ENCODE measurements at places on chromosomes 3 and 15.

DNA sequence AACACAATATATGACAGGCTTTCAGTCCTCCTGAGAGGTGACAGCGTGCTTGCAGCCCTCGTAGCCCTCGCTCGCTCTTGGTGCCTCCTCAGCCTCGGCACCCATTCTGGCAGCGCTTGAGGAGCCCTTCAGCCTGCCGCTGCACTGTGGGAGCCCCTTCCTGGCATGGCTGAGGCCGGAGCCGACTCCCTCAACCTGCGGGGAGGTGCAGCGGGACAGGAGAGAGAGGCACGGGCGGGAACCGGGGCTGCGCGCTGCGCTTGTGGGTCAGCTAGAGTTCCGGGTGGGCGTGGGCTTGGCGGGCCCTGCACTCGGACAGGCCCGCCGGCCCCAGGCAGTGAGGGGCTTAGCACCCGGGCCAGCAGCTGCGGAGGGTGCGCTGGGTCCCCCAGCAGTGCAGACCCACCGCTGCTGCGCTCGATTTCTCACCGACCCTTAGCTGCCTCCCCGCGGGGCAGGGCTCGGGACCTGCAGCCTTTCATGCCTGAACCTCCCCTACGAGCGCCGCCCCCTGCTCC is 60.4 kb upstream of the HRH1 start:
- DNase-seq = no peak

DNA sequence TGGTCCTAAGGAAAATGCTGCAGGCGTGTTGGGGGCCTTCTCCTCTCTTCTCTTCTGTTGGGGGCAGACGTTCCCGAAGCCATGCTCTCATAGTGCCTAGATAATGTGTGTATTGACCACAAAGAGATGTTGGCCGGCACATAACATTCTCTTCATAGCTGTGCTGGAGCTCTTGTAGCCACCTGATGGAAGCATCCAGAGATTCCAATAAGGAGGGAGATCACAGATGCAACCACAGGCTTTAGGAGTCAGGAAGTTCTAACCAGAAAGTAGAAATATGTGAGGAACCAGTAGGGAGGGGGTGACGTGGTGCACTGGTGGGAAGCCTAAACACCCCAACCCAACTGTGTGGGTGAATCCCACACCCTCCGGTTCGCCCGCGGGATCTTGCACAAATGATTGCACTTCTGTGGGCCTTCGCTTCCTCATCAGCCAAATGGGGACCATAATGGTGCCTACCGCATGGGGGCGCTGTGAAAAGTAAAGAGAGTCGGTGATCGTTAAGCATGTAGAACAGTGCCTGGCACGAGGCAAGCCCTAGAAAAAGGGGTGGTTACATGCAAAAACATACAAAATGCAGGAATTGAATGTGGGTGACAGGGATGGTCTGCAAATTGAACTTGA is 87.8 kb downstream of the TOP2B start:
- DNase-seq = no peak

- DNase-seq = no peak
Observed at GRCh38 chr15:38182900-38183299, 69.7 kb upstream of the SPRED1 start.

GRCh38 chr3:128648940-128649663 is 1.5 kb downstream of the RPN1 start:
- DNase-seq = no peak

GRCh38 chr3:186417791-186418190 is 55.8 kb upstream of the DGKG start:
- peak; percentile 66 for DNase-seq

DNA sequence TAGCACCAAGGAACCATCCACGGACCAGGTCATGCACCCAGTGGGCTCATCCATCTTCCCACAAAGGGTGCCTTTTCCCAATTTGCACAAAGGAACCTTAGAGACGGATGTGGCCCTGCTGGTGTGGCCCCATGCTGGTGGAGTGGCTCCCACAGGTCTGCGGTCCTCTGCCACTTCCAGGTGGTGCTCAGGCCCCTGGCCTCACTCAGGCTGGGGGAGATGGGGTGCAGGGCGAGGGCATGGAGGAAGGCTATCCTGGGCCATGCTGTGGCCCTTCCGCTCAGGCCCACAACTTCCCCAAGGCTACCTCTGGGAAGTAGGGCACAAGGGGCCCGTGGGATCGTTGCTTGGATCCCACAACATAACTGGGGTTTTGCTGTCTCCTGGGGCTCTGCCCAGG is 5.2 kb upstream of the SYNM start:
- no peak for DNase-seq

DNA sequence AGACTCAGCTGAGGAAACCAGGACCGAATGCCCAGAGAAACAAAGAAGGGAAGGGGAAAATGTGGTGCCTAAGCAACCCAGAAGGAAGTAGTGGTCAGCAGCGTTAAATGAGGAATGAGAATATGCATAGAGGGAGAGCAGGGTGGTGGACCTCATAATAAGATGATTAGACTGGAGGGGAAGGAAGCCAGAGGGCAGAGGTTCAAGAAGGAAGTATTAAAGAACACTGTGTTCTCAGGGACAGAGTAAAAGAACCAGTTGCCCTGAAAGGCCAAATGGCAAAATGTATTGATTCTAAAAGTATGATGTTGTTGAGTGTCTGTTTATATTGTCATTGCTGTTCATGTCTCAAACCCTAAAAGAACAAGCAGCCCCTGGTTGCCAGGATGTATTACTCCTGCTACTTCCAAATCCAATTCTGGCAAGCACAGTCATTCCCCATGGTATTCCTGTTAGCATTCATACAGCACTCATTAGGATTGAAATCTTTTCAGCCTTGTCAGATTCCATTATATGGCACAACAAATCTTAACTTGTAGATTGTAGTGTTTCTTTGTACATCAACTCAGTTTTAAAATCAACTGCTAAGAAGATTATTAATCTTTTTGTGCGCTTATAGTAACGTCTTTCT is 23.4 kb downstream of the P2RY1 start:
- no peak for DNase-seq

DNA sequence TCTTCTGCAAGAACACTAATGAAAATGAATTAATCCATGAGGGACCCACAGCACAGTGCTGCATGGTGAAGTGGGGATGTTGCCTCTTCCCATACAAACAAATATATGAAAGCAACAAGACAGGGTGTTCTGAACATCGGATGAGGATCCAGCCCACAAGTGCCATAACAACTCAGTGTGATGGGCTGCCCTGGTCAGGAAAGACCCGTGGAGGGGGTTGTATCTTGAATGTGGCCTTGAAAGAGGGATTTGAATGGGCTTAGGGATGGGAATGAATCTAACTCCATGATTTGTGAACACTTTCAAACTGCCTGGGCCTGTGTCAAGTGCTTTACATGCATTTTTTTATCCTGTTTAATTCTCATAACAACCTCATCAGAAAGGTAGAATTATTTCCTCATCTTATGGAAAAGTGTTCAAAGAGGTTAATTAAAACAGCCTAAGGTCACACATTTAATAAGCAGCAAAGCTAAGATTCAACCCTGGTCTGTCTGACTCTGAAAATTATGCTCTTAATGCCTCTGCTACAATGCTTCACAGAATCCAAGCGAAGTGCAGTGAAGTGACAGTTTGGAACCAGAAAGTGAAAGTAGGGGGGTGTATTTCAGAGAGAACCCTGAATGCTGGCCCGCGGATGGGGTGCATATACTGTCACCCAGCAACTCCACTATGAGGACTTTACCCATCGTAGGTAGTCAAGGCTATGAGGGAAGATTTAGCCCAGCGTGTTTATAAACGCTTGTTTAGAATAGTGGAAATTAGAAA is 65.6 kb upstream of the HEG1 start:
- no peak for DNase-seq

DNA sequence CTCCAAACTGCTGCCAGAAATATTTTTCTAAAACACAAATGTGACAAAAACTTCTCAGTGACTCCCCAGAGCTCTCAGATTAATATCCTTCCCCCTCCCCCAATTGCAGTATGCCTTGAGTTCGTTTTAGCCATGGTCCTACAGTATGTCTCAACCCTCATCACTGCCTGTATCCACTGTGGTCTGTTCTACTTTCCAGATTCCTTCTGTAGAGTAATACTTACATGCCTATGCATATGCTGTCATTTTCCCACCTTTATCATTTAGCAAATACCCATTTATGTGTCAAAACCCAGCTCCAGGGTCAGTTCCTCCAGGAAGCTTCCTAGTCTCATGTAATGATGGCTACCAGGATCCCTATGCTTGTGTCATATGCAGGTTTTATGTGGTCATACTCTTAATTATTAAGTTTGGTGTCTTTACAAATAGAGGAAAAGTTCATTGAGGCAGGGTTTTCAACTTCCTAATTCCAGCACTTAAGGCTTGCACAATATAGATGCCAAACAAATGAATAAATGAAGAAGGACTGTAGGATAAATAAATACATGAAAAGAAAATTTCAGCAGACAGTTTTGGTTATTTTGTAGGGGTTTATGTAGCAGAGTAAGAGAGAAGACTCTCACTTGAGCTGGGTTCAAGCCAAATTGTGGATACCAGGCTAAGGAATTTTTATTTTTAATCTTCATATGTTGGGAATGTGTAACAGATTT is 170.8 kb downstream of the ALCAM start:
- no peak for DNase-seq

DNA sequence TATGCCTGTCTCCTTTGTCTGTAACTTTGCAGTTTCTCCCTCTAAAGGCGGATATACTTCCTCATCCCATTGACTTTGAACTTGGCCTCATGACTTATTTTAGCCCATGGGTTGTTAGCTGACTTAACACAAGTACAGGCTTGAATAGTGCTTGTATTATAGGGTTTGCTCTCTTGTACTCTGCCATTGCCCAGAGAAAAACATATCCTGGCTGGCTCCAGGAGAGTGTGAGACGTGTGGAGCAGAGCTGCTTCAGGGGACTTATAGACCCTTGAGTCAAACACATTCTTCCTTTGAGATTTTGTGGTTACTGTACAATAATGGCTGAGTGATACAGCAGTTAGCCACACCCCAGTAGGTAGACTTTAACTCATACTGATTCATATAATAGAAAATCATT is 124.0 kb downstream of the RAP2B start:
- no peak for DNase-seq

DNA sequence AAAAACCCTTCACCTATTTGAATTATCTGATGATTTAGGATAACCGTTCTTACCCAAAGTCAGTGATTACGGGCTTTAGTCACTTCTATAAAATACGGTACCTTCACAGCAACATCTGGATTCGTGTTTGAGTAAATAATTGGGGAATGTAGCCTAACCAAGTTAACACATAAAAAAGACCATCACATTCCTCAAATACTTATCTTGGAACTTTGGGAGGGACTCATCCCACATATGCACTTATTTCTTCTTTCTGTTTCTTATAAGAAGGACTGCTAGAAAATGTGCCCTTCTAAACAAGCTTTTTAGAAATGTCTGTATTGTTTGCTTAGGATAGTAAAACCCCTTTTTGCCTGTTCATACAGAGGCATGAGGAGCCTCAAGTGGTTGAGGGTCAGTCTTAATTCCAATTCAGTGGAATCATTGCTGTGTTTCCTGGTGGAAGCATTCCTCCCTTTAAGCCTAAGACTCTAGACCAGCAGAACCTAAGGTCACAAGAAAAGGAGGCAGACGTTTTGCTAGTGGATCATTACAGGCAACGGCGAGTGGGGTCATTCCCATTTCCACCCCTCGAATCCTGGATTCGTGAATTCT is 67.5 kb downstream of the TMEM44 start:
- DNase-seq = no peak
